Right lobe of liver (tissue), 6 donors: ENCODE measurements at places on chromosomes 3 and 15. TPM values are rescaled to one million over a fixed set of nuclear protein-coding genes. Genes with fewer than 3 reads are reported as not detected.

The ADGRG7 gene
- 22.7 TPM for total RNA-seq

DNA sequence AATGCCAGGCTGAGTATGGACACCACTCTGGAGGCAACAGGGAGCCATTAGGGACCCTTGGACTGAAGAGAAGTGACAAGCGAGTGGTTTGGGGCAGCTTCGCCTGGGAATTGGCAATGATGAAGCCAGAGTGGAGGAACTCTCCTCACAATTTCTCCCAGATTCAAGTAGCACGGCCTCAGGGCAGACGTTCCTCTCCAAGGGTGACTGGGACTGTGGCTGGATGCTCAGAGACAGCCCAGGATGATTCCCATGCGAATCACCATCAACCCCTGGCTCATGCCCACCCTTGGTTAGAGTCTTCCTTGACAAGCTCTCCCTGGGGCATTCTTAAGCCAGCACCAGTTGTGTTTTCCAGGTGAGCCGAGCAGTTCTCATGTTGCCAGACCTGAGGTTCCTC is 16.3 kb upstream of the DOCK3 start:
- no peak for DNase-seq

The REC114 gene
- total RNA-seq: not detected

- no peak for DNase-seq
These were observed 12.5 kb downstream of the TRAT1 start for GRCh38 chr3:108835101-108835500.

GRCh38 chr3:135752851-135753250 is 212.7 kb upstream of the PPP2R3A start:
- no peak for DNase-seq

The EPHA3 gene
- total RNA-seq: 2.2 TPM

GRCh38 chr15:68114356-68114755 is 60.2 kb downstream of the PIAS1 start:
- DNase-seq: no peak

The SPESP1 gene
- total RNA-seq: 0.26 TPM

The DGKG gene
- 3.3 TPM for total RNA-seq

The ESYT3 gene
- 0.29 TPM for total RNA-seq

DNA sequence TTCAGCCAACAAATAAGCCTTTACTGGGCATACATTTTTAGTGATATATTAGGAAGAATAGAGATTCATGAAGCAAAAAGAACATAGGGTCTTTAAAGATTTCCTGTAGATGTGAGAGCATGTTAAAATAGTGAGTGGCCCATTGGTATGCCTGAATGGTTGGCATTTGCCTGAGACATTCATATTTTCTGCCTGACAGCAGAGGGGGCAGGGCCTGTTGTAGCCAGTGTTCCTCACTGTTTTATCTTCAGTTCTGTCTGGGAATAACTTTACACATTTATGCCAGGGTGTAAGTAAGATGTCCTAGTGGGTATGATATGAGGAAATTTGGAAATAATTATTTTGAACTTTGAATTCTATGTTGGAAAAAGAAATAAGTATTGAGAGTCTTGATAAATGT is 704.7 kb upstream of the ARPP21 start:
- no peak for DNase-seq

DNA sequence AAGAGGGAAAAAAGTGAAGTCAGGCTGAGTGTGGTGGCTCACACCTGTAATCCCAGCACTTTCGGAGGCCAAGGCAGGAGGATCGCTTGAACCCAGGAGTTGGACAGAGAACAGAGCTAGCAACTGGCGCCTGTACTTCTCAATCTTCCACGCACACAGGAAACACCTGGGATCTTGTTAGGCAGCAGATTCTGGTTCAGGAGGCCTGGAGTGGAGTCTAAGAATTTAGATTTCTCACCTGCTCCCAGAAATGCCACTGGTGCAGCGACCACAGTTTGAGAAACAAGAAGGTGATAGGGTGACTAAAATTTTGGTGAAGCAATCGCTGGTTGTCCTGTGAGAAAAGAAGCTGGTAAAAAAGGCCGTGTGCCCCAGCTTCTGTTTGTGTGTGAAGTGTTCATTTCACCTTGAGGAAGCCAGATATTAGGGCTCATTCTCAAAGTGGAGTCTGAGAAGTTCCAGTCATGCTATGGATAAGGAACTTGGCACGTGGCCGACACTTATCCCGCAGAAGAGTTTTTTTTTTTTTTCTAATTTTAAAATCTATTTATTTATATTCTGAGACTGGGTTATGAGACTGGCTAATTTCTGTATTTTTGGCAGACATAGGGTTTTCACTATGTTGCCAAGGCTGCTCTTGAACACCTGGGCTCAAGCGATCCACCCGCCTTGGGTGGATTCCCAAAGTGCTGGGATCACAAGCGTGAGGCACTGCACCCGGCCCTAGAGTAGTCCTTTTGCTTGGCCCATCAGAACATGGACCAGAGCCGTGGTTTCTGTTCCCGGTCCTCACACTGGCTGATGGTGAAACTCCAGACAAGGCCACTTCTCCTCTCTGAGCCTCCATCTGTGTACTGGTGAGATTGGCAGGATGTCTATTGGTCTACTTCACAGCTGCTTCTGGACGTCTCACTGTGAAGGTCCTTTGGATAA is 324.6 kb upstream of the PROK2 start:
- DNase-seq: no peak

The TGM5 gene
- not detected for total RNA-seq

DNA sequence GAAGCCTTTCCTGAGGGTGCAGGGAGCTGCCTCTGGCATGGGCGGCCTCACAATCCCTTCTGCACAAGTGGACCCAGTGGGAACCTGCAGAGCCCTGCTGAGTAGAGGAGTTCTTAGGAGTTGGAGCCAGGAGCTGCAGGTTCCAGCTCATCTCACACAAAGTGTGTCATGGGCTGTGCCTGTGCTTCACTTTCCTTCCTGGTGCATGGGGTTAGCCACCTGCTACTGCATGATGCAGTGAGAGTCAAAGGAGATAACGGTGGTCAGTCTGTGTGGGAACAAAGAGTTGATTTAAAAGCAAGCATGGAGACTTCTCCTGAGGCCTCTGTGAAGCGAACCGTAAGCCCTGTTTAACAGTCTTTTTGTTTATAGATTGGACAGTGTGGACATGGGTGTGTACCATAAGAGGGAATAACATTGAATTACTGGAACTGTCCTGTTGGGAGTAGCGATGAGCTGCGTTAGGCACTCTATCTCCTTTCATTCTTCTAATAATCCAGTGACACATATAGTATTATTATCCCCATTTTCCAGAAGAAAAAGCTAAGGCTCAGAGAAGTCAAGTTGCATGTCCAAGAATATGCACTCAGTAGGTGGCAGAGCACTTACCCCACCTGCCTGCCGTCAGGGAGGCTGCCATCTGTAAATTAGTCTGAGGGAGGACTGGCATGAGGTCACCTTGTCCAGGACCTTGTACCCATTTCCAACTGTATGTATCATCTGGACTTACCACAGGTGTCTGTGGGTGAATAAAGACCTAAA is 68.7 kb upstream of the PRR23C start:
- peak; percentile 24 for DNase-seq

DNA sequence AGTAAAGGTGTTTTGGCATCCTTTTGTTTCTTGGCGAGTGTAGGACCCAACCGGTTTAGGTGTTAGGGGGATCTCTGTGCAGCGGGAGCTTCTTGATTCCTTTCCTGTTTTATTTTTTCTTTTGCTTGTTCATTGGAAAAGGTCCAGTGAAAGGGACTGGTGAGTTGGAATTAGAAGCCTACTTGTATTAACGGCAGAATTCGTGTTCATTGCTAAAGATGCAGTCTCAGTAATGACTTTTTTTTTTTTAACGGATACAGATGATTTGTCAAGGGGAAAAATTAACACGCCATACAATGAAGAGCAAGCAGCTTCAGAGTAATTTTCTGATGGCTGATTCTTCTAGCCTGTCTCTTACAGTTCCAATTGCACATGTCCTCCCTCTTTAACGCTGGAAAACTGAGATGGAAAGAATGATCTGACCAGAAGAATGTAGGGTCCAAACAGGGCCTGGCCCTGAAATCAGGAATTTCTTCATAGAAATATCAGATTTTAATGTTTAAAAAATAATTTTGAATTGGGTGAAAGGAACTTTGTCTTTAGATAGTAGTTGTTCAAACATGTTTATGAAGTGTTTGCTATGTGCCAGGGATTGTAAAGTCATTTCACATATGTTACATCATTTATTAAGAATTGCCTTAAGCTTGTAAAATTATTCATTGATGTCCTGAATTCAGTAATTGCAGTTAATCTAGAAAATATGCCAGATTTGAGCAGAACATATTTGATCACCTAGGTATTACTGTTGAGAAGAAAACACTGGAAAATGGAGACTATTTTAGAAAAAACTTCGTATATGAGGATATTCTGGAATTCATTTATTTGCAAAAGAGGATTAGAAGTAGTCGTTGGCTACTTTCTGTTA is 1.4 kb downstream of the MAPK6 start:
- DNase-seq: no peak

The HEMK1 gene
- 12.7 TPM for total RNA-seq

GRCh38 chr3:101574388-101575112 is 570 bp downstream of the PCNP start:
- peak; percentile 72 for DNase-seq

The SAXO2 gene
- total RNA-seq: 0.06 TPM

DNA sequence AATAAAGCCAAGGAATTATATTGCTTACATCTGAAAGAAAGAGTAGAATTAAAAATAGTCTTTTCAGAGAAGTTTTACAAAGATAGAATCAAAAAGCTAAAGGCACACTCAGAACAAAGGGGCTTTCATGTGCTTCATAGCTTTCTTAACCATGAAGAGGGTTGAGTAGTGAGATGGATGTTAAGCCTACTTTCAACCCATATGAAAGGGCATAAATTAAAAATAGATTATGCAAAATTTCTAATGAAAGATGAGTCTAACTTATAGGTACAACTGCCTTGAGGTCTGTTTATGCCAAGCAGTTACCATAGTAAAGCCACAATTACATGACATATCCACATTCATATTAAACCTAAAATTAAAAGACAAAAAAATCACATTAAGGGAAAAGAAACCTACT is 223.3 kb upstream of the ARHGEF26 start:
- DNase-seq: no peak

DNA sequence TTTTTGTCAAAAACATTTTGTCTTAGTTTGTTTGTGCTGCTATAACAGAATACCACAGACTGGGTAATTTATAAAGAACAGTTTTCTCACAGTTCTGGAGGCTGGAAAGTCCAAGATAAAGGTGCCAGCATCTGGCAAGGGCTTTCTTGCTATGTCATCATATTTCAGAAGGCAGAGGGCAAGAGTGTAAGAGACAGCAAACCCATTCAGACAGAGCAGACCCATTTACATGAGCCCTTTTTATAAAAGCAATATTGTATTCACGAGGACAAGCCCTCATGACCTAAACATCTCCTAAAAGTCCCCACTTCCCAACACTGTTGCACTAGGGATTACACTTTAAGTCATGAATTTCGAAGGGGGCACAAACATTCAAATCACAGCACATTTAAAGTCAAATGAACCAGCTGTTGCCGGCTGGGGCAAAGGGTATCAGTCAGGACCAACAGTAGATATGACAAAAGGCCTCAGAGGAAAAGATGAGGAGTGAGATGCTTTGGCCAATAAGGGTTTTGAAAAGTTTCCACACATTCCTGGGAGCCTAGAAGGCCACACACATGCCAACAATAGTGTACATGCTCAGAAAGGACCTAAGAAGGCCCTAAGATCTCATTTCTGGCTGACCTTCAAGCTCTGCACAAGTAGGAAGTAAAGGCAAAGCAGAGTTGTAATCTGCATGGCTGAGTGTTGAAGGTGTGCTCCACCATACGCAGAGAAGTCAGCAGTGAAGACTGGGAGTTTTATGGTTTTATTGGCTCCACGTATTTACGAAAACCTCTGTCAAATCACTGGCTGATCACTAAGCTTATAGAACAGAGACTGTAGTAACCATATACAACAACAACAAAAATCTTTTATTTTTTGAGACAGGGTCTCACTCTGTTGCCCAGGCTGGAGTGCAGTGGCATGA is 37.9 kb downstream of the UQCC5 start:
- DNase-seq: no peak

DNA sequence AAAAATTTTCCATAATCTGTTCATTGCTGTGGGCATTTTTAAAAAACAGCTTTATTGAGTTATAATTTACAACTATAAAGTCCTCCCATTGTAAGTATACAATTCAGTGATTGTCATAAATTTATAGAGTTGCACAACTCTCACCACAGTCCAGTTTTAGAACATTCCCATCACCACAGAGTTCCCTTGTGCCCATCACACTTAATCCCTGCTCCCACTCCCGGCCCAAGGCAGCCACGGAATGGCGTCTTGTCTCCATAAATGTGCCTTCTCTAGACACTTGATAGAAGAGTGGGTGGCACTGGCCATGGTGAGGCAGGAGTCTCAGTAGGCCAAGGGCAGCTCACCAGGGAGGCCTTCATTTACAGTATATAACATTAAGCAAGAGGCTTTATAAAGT is 6.3 kb downstream of the TSEN2 start:
- no peak for DNase-seq

DNA sequence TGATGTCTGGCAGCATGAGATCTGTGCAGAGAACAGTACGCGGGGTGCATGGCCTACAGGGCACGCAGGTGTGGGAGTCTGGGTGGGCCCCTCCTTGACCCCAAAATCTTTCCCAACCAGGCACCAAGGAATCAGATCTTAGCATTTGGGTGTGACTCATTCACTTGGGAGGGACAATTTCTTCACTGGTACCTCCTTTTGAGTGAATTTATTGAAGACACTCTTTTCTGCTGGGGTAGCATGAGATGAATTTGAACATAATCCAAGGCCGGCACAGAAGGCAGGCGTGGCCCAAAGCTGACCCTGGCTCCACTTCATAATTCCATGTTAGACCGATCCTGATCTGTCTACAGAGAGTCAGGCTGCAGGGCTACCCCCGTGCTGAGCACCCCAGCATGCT is 30.6 kb upstream of the CDV3 start:
- no peak for DNase-seq

DNA sequence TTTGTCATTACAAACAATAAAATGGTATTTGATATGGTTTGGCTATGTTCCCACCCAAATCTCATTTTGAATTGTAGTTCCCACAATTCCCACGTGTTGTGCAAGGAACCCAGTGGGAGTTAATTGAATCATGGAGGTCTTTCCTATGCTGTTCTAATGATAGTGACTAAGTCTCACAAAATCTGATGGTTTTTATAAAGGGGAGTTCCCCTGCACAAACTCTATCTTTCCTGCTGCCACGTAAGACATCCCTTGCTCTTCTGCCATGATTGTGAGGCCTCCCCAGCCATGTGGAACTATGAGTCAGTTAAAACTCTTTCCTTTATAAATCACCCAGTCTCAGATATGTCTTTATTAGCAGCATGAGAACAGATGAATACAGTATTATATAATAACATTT is 15.4 kb upstream of the AADAC start:
- no peak for DNase-seq

DNA sequence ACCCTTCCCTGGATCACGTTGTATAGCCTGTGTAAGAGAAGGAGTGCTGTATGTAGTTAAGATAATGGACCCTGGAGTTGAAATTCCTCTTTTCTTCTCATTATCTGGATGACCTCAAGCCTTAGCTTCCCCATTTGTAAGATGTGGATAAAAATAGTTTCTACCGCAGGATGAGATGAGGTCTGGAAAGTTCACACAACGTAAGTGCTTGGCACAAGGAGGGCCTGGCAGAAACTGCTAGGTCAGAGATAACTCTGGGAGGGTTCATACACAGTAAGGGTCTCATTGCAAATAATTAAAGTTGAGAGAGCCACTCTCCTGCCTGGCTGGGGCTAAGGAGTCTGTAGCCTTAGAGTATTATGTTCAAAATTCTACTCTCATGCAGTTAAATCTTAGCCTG is 214.4 kb downstream of the LRTM1 start:
- DNase-seq: no peak
